ENCODE measurements at places on chromosomes 7 and 10. TPM values are rescaled to one million over a fixed set of nuclear protein-coding genes. Genes with fewer than 3 reads are reported as not detected.

The ADAM12 gene
- total RNA-seq, result 2.2 TPM

- H3K27ac ChIP-seq, result no peak overlapping the region
- H3K36me3 ChIP-seq, result peaks cover 8% of the 10 kb centered on the region
- no peaks in the 10 kb centered on the region for H3K4me1 ChIP-seq
- no peak overlapping the region for H3K4me3 ChIP-seq
Observed at GRCh38 chr10:15244635-15245197, 76.2 kb upstream of the NMT2 start.

DNA sequence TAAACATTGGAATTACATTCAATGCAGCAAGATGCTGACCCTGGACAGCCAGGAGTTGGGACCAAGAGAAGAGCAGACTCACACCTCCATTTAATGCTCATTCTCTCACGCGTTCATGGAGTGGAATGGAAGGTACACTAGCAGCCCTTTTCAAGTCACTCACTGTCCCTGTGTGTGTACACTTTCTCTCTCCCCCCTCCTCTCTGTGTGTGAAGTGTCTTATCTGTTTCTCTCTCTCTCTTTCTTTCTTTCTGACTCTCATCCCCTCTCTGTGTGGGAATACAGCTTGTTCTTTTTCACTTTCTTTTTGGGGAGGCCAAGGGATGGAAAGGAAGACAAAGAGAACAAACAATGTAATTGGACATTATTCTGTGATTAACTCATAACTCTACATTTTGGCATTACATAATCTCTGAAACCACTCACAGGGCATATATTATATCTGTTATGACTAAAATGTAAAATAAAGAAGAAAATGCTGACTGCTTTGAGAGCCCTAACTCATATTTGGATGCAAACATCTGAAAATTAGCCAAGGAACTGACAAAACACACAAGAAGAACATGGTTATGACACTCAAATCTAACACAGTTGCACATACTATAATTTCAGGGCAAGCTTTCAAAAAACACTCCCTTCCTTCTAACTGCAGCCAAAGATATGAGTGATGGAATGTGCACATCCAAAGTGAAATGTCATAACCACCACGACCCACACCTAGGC is 188.8 kb downstream of the PARD3 start:
- no peak for DNase-seq
- no peaks in the 10 kb centered on the region for H3K4me1 ChIP-seq
- H3K27ac ChIP-seq, result no peak overlapping the region
- H3K4me3 ChIP-seq, result no peak overlapping the region
- no peaks in the 10 kb centered on the region for H3K36me3 ChIP-seq

DNA sequence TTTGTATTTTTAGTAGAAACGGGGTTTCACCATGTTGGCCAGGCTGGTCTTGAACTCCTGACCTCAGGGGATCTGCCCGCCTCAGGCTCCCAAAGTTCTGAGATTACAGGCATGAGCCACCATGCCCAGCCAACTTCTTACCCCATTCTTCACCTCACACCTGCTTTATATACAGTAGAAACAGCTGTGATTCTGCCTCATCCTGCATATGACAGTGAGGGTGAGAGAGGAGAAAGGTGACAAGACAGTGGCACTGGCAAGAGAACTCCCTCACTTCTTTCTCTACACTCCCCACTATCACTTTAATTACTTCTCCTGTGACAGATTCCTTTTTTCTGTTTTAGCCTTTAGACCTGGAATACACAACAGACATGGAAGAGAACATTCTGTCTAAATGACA is 61.8 kb upstream of the CAPZA2 start:
- H3K36me3 ChIP-seq, result no peaks in the 10 kb centered on the region
- no peak overlapping the region for H3K27ac ChIP-seq
- H3K27me3 ChIP-seq, result no peaks in the 10 kb centered on the region
- no peak overlapping the region for H3K4me3 ChIP-seq

Data from T-cell (primary cell).